ENCODE measurements at places on chromosomes 4 and X. TPM values are rescaled to one million over a fixed set of nuclear protein-coding genes. Genes with fewer than 3 reads are reported as not detected.

GRCh38 chr4:56817840-56818491 is 3.5 kb downstream of the SPINK2 start:
- DNase-seq: peak; percentile 73

DNA sequence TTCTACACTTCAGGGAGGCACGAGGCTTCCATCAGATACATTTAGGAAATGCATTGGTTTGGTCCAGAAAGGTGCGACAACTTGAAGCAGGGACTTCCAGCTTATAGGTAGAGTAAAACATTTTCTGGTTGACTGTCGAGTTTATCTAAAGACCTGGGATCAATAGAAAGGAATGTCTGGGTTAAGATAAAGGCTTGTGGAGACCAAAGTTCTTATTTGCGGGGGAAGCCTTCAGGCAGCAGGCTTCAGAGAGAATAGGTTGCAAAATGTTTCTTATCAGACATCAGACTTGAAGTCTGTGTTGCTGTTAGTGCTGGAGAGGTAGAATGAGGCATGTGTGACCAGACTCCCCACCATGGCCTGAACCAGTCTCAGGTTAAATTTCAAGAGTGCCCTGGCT is 190.3 kb downstream of the TRIML1 start:
- DNase-seq: no peak

Gene STBD1
- 1.3 TPM for total RNA-seq

DNA sequence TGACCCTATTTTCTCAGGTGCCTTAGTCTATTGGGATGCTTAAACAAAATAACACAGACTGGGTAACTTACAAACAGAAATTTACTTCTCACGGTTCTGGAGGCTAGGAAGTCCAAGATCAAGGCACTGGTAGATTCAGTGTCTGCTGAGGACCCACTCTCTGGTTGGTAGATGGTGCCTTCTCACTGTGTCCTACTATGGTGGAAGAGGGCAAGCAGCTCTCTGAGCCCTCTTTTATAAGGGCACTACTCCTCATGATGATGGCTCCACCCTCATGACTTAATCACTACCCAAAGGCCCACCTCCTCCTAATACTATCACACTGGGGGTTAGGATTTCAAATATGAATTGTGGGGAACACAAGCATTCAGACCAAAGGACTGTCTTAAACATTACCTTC is 11.8 kb downstream of the SMIM14 start:
- DNase-seq: no peak

GRCh38 chrX:43706786-43707370 is 50.8 kb downstream of the MAOA start:
- no peak for DNase-seq

Measured in natural killer cell (primary cell).